Left cardiac atrium (tissue), 4 donors: ENCODE measurements at places on chromosomes 7 and 10. TPM values are rescaled to one million over a fixed set of nuclear protein-coding genes. Genes with fewer than 3 reads are reported as not detected.

- DNase-seq: no peak
Observed at GRCh38 chr10:52106011-52106410, 208.1 kb upstream of the DKK1 start.

DNA sequence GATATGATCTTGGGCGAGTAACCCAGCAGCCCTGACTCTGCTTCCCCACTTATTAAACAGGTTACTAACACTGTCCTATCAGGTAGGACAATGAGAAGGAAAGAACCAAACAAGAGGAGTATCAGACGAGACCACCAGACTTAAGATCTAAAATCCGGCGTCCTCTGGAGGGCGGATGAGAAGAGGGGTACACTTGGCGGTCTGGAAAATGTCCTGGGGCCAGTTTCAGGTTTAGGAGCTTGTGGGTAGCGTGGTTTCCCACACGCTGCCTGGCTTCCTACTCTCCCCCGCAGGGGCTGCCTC is 635 bp downstream of the ZNF32 start:
- no peak for DNase-seq

- DNase-seq: no peak
Observed at GRCh38 chr10:49614242-49615198, 683 bp downstream of the CHAT start.

Gene ACSL5
- 10.5 TPM for total RNA-seq
